ENCODE measurements at places on chromosomes 3 and 15.
A peak's percentile ranks its signal among the peaks of the same experiment; 100 is the strongest.

GRCh38 chr15:66573348-66573718, 7.5 kb upstream of the LCTL start:
- no peak for DNase-seq

DNA sequence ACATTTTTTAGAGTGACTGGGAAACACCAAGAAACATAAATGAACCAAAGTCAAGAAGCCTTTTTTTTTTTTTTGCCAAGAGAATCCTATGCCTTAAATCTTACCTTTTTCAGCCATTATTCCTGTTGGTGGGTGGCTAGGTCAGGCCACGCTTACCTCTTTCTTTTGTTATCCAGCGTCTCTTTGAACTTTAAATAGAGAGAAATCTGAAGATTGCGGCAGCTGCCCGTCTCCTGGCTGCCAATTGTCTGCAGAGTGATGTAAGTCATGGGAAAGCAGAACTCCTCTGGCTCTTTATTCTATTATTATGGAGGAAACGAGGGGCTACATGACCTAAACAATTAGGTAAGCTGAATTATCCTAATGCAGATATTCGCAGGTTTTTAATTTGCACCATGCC, at the start of gene STRIT1:
Gene STRIT1, minus strand, starts transcription at position 168 of the 400 bp plus-strand sequence.
- DNase-seq: no peak

- no peak for DNase-seq
Measured at GRCh38 chr3:101532783-101533602, 20.0 kb upstream of the SENP7 start.

- no peak for DNase-seq
Measured at GRCh38 chr3:127714125-127714571, 41.4 kb downstream of the ABTB1 start.

DNA sequence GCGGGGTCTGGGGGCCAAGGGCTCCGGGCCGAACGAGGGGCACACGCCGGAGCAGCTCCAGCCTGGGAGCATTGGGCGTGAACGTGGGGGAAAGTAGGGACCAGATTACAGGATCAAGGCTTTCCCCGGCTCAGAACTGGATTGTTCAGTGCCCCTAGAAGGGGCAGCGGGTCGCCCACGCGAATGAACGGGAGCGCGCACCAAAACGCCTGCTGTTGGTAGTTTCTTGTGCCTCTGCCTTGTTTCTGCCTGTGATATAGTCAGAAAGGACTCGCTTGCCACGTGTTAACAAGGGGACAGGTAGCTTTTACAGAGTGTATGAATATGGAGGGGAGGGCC, 1.1 kb downstream of the CASR start:
- no peak for DNase-seq

DNA sequence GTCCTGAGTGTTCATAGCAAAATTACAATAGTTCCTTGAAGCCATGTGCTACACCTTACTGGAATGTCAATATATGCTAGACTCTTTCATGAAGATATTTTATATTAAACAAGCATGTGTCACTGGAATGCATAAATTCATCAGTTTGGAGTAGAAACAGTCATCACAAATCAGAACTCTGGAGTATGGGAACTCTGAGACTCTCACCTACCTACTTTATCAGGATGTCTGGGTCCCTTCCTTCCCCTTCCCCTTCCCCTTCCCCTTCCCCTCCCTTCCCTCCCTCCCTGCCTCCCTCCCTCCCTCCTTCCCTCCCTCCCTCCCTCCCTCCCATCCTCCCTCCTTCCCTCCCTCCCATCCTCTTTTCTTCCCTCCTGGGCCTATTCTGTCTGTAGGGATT, 144.7 kb upstream of the PEX5L start:
- no peak for DNase-seq

DNA sequence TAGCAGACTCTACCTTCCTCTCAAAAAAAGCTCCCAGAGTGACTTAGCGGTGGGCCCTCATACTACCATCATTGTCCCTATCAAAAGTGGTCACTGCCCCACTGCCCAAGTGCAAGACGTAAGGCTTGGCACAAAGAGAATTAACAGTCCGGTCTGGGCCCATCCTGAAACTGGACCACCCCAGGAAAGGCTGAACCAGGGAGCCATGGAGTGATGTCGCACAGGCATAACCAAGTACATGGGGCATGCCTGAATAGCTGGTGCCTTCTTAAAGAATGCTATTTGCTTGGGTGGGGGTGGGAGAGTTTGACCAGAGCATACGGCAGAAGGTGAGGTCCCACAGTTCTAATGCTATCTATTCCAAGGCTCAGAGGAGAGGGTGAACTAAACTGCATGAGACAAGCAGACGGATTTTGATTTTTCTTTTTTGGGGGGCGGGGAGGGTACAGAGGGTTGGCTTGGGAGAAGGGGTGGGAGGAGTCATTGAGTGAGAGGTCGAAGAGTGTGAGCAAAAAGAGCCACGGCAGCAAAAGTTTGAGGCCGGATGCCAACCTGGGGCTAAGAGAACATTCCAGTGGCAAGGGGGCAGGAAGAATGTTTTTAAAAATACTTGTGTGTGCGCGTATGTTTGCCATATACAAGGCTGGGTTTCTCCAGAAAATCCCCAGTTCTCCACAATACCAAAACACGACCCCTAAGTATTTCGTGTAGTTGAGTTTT, 50.2 kb downstream of the FAM174B start:
- DNase-seq: no peak

- no peak for DNase-seq
Measured at GRCh38 chr15:100029045-100029444, 295.8 kb upstream of the LYSMD4 start.

DNA sequence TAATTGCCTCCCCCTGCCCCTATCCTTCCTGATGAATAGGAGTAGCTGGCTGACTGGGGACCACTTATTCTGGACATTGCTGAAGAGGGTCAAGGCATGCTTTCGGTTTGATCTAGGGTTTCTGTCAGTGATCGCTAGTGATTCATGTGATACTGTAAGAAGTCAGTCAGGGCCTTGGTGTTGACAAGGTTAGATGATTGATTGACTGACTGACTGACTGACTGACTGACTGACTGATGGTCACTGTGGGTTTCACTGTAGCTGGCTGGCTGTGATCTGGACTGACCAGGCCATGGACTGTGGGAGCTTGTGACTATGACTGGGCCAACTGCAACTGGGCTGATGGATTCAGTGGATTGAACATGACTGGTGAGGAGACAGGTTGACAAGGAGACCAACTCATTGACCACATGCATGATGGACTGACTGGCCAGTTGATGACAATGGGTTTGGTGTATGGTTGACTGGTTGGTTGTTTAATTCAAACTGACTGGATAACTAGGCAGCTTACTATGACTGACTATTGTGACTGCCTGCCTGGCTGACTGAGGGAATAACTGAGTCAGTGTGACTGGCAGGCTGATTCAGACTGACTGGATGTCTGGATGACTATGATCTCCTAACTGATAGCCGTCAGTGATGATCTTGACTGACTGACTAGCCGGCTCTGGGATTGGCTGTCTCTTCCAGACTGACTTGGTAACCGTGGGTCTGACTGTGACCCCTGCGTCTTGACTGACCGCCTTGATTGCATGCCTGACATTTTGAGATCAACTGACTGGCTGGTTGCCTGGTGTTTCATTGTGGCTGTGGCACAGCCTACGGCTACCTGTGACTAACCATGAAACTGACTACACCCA, 509.9 kb downstream of the SHQ1 start:
- peak; percentile 61 for DNase-seq

- no peak for DNase-seq
Measured at GRCh38 chr15:100334905-100335304, 6.9 kb downstream of the ADAMTS17 start.

GRCh38 chr3:31187380-31187779, 292.9 kb upstream of the GADL1 start:
- no peak for DNase-seq

DNA sequence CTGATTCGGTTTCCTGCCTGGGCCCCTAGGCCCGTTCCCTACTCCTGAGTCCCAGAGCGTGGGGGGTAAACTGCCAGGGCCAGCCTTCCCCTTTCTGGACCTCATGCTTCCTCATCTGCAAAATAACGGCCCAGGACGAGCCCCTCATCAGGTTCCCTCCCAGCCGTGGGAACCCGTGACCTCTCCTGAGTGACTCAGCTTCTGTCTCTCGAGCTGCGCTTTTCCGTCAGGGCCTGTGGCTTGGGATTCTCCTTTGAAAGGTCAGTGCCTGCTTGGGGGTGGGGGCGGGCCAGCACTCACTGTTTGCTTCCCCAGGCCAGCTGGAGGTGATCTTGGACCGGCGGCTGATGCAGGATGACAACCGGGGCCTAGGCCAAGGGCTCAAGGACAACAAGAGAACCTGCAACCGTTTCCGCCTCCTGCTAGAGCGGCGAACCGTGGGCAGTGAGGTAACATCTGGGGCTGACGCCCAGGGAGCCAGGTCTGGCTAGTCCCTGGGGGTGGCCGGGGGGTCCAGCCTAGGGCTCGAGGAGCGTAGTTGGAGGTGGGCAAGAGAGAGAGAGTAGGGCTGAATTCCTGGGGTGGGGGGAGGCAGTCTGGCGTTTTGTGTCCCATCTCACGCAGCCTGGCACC, 12.8 kb downstream of the MAN2A2 start:
- no peak for DNase-seq

DNA sequence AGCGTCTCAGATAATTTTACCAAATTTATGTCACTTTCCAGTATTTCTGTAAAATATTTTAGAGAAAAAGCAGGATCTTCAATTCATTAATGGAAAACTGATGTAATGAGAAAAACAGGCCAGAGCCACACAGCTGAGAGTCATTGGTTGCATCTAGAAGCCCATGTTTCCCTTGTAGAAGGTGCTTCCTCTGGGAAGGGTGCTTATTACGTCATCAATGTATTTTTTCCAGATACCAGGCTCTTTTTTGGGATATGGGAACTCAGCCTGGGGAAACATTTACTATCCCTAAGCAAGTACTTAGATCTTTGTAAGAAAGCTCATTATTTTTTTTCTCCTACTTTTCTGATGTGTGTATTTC, 89.1 kb upstream of the PHLDB2 start:
- DNase-seq: no peak

DNA sequence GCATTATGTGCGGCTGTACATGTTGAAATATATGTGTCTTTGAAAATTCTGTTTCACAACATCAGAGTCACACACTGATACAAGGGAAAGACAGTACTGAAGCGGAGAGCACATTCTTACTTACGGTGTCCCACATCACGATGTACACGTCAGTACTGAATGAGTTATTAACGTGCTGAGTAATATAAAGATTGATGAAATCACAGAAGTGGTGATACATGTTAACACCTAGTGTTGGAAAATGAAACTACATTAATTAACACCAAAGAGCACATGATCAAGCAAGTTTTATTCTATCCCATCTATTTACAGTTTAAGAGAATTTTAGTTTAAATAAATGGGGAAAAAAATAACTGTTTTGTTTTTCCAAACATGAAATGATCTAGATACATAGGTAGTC, 15.6 kb downstream of the EOGT start:
- DNase-seq: no peak

GRCh38 chr15:25790000-25790660, 73.0 kb downstream of the ATP10A start:
- peak; percentile 59 for DNase-seq

DNA sequence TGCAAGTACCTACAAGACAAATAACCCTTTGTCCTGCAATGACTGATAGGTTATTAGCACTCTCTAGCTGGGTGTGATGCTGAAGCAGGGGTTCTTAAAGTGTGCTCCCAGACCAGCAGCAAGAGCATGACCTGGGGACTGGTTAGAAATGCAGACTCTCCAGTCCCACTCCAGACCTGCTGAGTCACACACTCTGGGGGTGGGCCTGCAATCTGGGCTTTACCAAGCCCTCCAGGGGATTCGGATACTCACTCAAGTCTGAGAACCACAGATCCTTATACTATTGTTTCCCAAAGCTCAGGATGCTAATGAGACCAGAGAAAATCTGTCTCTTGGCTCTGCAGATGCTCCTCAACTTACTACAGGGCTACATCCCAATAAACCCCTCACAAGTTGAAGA, 142.1 kb upstream of the RAD18 start:
- no peak for DNase-seq

GRCh38 chr3:171883893-171884279, 40.7 kb downstream of the TMEM212 start:
- DNase-seq: no peak

DNA sequence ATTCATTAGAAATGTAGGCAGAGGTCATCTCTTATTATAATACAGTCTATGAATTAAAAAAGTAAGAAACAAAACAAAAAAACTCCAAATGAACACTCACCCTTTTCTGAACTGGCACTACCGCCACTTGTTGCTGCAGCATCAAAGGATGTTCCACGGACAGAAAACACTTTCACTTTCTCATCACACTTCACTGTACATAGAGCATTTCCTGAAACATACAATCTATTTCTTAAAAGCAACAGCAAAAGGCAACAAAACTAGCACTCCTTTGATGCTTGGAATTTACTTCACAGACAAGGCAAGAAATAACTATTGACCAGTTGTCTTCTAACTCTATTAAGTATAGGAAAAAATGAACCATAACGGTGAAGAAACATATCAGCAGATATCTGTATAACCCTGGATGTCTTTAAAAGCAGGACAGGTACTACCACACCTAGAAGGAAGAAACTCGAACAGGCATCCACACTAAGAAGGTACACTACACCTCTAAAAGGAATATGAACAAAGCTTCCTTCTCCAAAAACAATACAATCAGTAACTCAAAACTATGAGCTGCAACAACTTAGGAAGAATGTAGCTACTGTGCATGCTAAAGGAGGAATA, 24.9 kb downstream of the ETFA start:
- peak; percentile 11 for DNase-seq

DNA sequence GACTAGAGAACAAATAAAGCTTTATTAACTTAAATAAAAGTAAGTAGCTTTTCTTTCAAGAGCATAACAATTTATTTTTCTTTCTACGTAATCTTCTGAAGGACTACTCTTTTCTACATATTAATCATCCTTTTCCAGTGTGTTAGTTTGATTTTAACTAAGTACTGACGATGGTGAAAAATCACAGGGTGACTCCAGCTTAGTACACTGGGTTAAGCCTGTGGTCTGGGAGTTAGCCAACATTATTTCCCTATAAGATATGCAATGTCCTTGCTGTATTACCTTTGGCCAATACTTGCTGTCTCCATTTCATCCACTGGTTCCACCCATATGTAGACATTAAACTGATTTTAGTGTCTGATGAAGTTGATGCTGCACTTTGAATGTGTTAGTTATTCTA, 508.6 kb upstream of the SUCLG2 start:
- DNase-seq: no peak

- DNase-seq: no peak
Measured at GRCh38 chr3:150144191-150144708, 173.6 kb upstream of the PFN2 start.

- DNase-seq: no peak
Measured at GRCh38 chr3:48934333-48934991, 15.8 kb downstream of the ARIH2 start.

DNA sequence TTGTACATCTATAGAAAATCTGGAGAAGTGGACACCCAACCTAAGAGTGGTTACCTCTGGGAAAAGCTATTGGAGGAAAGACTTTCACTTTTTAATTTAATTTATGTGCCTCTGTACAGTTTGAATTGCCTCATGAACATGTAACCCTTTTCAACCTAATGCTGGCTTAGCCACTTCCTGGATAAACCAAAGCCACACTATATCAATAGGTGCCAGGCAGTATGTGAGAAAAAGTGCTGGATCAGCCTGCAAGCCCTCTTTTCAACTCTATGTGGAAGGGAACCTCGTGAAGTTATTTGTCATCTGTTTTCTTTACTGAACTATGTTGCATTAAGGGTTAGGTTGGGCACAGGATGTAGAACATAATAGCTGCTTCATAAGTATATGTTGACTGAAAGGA, 9.3 kb upstream of the TOPAZ1 start:
- no peak for DNase-seq

- no peak for DNase-seq
Measured at GRCh38 chr15:49521802-49522201, 98.8 kb downstream of the FGF7 start.

GRCh38 chr3:49248840-49249227, 28.2 kb downstream of the C3orf62 start:
- DNase-seq: no peak

Data from activated T-cell treated with anti-CD3 and anti-CD28 coated beads for 24 hours (primary cell).